A549 (cell line): ENCODE measurements at places on chromosomes 7 and 10.

DNA sequence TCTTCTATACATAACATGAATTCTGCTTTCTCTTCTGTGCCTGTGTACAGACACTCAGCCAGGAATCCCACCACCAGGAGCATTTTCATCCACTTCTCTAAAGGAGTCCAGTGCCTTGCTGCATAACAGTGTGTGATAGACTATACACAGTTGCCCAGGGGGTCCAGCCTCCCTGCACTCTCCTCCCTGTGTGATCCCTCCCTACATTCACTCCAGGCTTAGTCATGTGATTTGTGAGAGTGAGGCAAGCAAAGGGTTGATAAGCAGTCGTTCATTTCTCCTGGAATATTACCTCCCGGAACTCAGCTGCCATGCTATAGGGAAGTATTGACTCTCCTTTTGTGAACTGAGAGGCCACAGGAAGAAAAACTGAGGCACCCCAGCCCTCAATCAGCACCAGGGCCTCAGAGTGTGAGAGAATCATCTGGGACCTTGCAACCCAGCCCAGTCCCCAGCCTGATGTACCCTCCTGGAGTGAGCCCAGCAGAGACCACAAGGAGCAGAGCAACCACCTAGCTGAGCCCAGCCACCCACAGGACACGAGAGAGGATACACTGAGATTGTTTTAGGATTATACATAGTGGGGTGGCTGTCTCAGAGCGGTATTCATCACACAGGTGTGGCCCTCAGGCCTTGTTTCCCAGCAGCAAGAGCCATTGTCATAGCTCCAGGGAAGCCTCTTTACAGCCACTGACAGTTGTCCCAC, 45.0 kb upstream of the EEPD1 start:
- DNase-seq: no peak

GRCh38 chr10:97416565-97416964, 9.4 kb upstream of the PGAM1 start:
- no peak for DNase-seq

- DNase-seq: no peak
Observed at GRCh38 chr10:49387071-49387470, 8.8 kb downstream of the DRGX start.

- no peak for DNase-seq
Observed at GRCh38 chr10:13453896-13454295, 74.9 kb downstream of the BEND7 start.
